ENCODE measurements at places on chromosomes 2 and 18. TPM values are rescaled to one million over a fixed set of nuclear protein-coding genes. Genes with fewer than 3 reads are reported as not detected.

DNA sequence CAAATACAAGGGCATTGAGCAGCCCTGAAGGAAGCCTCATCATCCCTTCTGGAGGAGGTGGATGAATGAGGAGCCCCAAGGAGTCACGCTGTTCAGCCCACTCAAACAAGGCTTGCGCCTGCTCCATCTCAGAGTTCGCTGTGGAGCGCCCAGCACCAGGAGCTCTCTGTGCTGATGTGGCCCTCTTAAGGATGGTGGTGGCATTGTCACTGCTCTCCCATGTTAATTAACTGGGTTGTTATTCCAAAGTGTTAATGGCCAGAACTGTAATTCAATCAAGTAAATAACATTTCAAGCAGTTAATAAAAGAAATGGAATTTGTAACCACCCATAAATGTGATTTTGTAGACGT, 726.0 kb upstream of the RAB6C start:
- H3K27ac ChIP-seq = no peak overlapping the region
- peaks cover 4% of the 10 kb centered on the region for H3K36me3 ChIP-seq
- DNase-seq = no peak
- H3K4me1 ChIP-seq = no peaks in the 10 kb centered on the region
- H3K27me3 ChIP-seq = no peaks in the 10 kb centered on the region

TYW5 gene
- total RNA-seq = 13.9 TPM

ATP8B1 gene
- total RNA-seq = not detected

FEV gene
- total RNA-seq = not detected

SKA1 gene
- 18.8 TPM for total RNA-seq

GRCh38 chr2:219706823-219707281, 79.4 kb downstream of the SLC4A3 start:
- H3K27me3 ChIP-seq = peaks cover 14% of the 10 kb centered on the region
- H3K4me1 ChIP-seq = no peaks in the 10 kb centered on the region
- DNase-seq = no peak
- H3K36me3 ChIP-seq = no peaks in the 10 kb centered on the region

DAPL1 gene
- not detected for total RNA-seq

DNA sequence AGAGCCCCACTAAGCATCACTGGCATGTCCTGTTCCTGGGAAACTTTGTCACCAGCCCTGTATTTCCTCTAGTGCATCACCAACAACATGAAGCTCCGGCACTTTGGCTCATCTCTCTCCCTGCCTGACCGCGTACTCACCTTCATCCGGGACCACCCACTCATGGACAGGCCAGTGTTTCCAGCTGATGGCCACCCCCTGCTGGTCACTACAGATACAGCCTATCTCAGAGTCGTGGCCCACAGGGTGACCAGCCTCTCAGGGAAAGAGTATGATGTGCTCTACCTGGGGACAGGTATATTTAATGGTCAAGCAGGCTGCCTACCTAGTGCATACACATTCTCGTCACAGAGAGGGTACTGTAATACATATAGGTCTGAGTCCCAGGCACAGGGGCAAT, 21.0 kb downstream of the SEMA4F start:
- H3K4me3 ChIP-seq = no peak overlapping the region
- no peak overlapping the region for H3K27ac ChIP-seq
- peaks cover 8% of the 10 kb centered on the region for H3K4me1 ChIP-seq
- H3K36me3 ChIP-seq = peaks cover 10% of the 10 kb centered on the region

DNA sequence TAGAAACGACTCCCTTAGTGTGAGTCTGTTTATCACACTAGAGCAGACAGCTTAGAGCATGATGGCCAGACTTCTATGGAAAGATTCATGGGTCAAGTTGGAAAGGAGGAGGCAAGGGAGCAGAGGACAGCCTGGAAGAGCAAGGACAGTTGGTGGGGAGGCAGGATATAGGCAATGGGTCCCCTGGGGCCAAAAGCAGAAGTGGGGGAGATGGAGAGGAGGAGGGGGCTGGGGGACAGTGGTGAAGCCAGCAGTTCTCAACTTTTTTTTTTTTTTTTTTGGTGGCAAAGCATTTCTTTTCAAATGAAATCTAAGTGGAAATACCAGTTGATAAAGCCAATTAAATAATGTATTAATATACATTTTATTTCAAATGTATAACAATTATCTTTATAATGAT, 197.9 kb downstream of the HRH4 start:
- peaks cover 12% of the 10 kb centered on the region for H3K4me1 ChIP-seq
- peaks cover 34% of the 10 kb centered on the region for H3K27me3 ChIP-seq
- H3K36me3 ChIP-seq = no peaks in the 10 kb centered on the region
- H3K4me3 ChIP-seq = no peak overlapping the region
- DNase-seq = no peak
- no peak overlapping the region for H3K27ac ChIP-seq

GRCh38 chr2:36411962-36412444, 56.4 kb downstream of the CRIM1 start:
- H3K36me3 ChIP-seq = no peaks in the 10 kb centered on the region
- peaks cover 4% of the 10 kb centered on the region for H3K4me1 ChIP-seq
- H3K27ac ChIP-seq = no peak overlapping the region

- no peak for DNase-seq
- H3K4me1 ChIP-seq = peaks cover 7% of the 10 kb centered on the region
- peaks cover 42% of the 10 kb centered on the region for H3K36me3 ChIP-seq
- no peak overlapping the region for H3K4me3 ChIP-seq
- no peaks in the 10 kb centered on the region for H3K27me3 ChIP-seq
Measured at GRCh38 chr2:233289648-233290047, 18.0 kb upstream of the SAG start.

ACVR1C gene
- total RNA-seq = 1.8 TPM

DNA sequence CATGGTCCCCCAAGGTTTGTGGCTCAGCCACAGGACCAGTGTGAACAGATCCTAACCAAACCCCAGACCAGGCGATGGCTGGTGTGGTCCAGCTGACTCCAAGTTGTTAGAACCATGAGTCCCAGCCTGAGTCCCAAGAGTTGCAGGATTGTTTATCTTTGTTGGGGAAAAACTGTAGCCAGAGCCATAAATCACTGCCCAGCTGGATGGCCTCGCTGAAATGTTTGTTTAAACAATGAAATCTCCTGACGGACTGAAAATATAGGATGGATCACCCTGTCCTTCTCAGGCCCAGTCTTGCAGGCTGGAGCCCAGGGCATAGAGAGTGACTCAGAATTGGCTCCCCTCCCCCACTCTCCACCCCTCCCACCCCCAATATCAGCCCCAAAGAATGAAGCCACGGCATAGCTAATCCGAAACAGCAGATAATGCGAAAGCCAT, 36.4 kb downstream of the PKDCC start:
- peaks cover 12% of the 10 kb centered on the region for H3K4me1 ChIP-seq
- H3K27me3 ChIP-seq = peaks cover 26% of the 10 kb centered on the region
- no peak for DNase-seq
- no peak overlapping the region for H3K4me3 ChIP-seq
- H3K36me3 ChIP-seq = no peaks in the 10 kb centered on the region

DSC2 gene
- not detected for total RNA-seq

DNA sequence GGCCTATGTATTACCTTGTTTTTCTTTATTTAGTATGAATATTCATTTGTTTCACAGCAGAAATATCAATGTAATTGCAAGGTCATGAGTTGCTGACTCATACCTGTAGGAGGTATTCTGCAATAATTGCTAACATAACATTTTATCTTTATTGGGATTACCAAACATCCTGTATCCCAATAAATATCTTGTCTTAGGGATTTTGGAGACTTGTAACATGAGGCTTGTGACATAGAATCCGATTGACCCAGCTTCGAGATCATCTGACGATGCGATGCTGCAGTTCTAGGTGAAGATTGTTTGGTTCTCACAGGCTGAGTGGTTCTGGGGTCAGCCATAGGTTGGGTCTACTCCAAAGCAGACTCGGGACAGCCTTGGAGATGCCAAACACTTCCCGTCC, 133.4 kb upstream of the RND3 start:
- H3K27me3 ChIP-seq = no peaks in the 10 kb centered on the region
- H3K4me1 ChIP-seq = no peaks in the 10 kb centered on the region
- no peak overlapping the region for H3K27ac ChIP-seq
- DNase-seq = no peak
- no peaks in the 10 kb centered on the region for H3K36me3 ChIP-seq
- H3K4me3 ChIP-seq = no peak overlapping the region

CACNB4 gene
- total RNA-seq = 0.40 TPM

GRCh38 chr18:60508108-60508507, 135.5 kb upstream of the MC4R start:
- no peak for DNase-seq
- no peak overlapping the region for H3K27ac ChIP-seq
- H3K4me3 ChIP-seq = no peak overlapping the region
- H3K36me3 ChIP-seq = no peaks in the 10 kb centered on the region
- H3K4me1 ChIP-seq = no peaks in the 10 kb centered on the region

- no peaks in the 10 kb centered on the region for H3K36me3 ChIP-seq
- peaks cover 17% of the 10 kb centered on the region for H3K27me3 ChIP-seq
- no peak for DNase-seq
- no peak overlapping the region for H3K27ac ChIP-seq
Measured at GRCh38 chr18:11561293-11561692, 48.1 kb upstream of the SLC35G4 start.

OTX1 gene
- total RNA-seq = 0.75 TPM

DNA sequence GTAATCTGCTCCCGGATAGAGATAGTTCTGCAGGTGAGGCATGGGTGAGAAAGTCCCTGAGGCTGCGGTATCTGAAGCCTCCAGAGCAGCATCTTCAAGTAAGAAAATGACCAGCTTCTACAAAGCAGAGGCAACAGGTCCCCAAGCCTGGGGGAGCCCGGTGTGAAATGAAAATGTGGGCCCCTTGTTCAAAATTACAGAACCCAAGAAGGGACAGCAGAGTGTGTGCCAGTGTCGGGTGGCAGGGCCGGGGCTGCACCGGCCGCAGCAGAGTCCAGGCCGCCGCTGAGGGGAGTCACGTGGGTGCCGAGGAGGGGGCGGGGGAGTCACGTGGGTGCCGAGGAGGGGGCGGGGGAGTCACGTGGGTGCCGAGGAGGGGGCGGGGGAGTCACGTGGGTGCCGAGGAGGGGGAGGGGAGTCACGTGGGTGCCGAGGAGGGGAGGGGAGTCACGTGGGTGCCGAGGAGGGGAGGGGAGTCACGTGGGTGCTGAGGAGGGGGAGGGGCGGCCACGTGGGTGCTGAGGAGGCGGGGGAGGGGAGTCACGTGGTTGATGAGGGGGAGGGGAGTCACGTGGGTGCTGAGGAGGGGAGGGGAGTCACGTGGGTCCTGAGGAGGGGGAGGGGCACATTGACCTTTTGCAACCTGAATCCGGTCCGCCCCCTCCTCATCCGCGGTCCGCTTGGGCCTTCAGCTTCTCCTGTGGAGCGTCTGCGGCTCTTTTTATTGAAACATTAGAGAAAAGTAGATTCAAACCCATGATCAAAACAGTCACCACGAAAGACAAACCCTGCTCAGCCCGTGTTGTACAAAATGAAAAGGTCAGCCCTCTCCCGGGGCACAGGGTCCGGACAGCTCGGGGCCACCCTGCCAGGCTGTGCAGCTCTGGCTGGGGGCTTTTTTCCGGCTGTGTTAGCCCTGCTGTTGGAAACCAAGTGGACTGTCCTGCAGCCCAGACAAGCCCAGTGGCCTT, 10.4 kb downstream of the COLEC11 start:
- no peak for DNase-seq
- H3K27ac ChIP-seq = no peak overlapping the region
- no peaks in the 10 kb centered on the region for H3K36me3 ChIP-seq
- H3K27me3 ChIP-seq = no peaks in the 10 kb centered on the region
